ENCODE measurements at places on chromosomes 5 and 9.

GRCh38 chr5:143964919-143965318 is 153.0 kb downstream of the HMHB1 start:
- no peak for DNase-seq

DNA sequence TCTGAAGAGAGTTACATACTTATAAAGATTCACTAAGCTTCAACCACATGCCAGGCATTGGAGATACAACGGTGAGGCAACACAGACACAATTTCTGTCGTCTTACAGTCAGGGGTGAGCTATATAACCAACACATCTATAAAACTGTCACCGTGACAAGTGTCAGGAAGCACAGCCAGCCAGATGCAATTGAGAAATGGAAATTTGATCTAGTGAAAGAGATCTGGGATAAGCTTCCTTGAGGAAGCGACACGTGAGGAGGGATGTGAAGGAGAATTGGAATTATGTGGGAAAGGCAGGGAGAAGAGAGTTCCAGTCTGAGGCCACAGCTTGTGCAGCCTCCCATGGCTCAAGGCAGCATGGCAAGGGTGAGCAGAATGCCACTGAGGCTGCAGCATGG is 50.9 kb upstream of the ZNF354B start:
- no peak for DNase-seq

DNA sequence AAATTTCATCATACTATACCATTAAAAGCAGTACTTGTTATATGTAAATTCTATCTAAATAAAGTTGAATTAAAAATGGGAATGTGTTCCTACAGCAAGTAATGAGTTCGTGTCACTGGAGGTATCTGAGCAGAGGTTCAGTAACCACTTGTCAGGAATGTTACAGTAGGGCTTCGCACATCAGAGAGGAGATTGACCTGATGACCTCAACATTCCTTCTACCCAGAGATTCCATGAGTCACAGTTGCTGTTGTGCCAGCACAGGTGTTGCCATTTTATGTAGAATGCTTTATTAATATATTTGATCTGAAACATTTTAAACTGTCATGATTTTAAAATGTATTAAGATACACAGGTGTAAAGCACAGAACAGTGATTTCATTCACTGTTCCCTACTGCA is 60.3 kb downstream of the STX17 start:
- DNase-seq = no peak

GRCh38 chr5:142544946-142545649 is 140.8 kb downstream of the FGF1 start:
- DNase-seq = no peak

- DNase-seq = peak; percentile 62
Observed at GRCh38 chr9:94681508-94681907, 42.2 kb upstream of the FBP1 start.

DNA sequence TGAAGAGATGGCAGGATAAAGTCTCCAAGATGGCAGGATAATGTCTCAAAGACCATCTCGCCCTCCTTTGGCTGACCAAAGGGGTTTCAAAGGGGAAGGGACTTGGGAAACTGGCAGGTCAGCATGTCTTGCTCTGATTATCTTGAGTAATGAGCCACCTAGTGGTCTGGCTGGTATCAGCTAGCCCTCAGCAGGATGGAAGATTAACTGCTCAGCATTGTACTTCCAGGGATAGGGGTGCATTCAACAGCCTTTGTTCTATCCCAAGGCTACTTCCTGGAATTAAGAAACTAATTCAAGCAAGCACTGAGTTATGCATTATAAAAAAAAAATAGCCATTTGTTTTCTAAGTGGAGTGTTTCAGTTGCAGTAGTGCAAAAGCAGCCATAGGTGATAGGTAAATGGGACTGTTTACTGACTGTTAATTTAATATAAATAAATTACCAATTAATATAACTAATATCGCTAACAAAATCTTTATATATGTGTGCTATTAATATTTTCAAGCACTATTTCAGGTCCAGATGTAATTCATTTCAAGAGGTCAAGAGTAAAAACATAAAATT is 555.5 kb downstream of the CDH9 start:
- no peak for DNase-seq

GRCh38 chr5:171424726-171425125 is 5.3 kb downstream of the FGF18 start:
- no peak for DNase-seq

- peak; percentile 81 for DNase-seq
Observed at GRCh38 chr5:1386274-1386717, 41.4 kb upstream of the CLPTM1L start.

DNA sequence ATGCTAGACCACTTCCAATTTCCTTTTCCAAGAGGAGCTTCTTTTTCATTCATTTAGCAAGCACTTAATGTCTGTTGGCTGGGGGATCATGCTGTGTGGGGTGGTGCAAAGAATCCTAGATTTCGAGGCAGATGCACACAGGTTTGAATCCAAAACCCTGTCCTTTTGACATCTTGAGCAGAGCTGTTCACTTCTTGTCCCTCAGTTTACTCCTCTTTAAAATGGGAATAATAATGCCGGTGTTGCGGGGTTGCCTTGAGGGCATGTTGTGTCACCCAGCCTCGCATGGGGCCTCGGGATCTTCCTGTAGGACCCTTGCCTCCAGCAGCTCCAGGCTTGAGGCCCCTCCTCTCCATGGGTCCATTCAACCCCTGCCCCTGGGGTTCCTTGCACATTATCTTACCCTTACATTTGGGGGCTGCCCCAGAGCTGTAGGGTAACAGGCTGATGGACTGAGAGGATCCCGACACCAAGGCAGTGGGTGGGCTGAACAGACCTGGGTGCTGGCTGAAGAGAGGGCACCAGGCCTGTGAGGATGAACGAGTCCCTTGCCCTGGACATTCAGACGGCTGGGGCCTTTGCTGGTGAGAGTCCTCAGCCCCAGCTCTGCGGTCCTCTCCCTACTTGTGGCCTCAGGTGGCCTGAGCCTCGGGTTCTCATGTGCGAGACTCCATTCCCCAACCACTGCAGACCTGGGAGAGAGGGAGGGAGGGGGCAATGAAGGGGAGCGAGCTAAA is 145.8 kb downstream of the BARX1 start:
- no peak for DNase-seq

- DNase-seq = no peak
Observed at GRCh38 chr9:21470126-21470525, 12.0 kb downstream of the IFNE start.

- no peak for DNase-seq
Observed at GRCh38 chr9:81318571-81318970, 370.8 kb downstream of the TLE1 start.

DNA sequence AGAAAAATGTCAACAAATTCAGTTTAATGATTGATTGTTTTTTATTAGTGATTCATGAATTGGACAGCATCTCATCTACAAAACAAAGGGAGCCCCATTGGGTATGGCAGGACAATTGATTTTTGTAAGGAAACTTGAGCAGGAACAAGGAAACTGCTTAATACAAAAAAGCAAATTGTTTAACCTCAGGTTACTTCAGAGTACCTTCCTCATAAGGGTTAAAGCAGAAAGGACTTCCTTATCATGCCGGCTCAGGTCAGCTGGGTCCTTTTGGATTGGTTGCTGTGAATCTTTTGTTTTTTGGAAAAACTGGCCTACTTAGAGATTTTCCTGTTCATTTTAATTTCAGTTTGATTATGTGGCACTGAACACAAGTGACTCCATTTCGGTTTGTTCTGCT is 211.8 kb downstream of the ARRDC3 start:
- DNase-seq = no peak

- no peak for DNase-seq
Observed at GRCh38 chr9:70413464-70413798, 1.0 kb downstream of the KLF9 start.
